ENCODE measurements at places on chromosomes 13 and 19.

- DNase-seq: no peak
These were observed 6.8 kb upstream of the UBE2L5 start for GRCh38 chr13:30415430-30416030.

DNA sequence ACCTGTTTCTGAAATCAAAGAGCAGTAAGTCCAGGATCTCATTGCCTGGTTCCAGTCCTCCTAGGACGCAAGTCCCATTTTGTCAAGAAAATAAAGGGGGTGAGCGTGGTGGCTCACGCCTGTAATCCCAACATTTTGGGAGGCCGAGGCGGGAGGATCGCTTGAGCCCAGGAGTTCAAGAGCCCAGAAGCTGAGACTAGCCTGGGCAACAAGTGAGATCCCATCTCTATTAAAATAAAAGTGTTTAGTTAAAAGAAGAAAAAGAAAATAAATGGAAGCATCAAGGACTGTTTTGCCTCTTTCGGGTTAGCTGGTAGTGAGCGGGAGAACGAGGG, 344 bp upstream of the HAUS5 start:
- no peak for DNase-seq

DNA sequence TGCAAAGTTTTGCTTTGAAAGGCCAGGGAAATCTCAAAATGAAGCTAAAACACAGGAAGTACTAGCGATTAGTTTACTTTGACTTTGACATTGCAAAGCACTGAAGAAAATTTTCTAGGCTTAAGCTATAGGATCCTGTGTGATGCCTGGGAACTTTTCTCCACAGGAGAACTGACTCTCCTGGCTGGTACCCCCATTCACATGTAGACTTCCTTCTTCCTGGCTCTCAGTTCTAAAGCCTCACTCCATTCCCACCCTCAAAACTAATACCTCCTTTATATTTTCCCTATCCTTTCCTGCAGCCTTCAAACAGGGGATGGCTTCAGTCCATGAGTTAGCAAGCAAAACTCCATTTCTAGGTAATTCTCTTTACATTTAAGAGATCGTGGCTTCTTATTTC, 189.5 kb downstream of the SLITRK1 start:
- no peak for DNase-seq

DNA sequence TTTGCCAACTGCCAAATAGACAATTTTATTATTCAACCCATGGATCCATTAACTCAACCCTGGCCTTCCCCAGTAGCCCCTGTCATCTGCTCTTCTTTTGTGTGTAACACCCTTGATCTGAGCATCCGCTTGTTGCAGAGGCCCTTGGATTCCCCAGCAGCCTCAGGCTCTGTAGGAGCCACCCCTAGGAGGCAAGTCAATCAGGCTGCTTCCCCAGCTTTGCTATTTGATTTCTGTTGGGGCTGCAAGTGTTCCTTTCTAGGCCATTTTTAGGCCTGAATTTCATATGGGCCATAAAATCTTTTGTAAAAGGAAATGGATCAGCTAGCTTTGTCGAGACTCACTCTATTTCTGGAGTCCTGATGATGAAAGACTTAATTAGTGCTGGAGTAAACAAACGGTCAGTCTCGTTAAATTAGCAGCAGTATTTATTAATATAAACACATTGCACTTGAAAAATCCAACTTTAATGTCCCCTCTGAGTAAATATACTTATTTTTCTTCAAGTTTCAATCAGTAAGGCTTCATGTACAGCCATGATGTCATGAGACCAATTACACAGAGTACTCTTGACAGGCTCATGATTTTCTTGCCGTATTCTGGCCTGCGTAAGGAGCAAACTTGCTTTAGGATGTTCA, 105.3 kb downstream of the RGCC start:
- DNase-seq: no peak

GRCh38 chr19:4687396-4687795, 17.3 kb upstream of the MYDGF start:
- no peak for DNase-seq

- DNase-seq: no peak
These were observed 57.9 kb upstream of the C1QTNF9 start for GRCh38 chr13:24251525-24251924.

- no peak for DNase-seq
These were observed 21.1 kb downstream of the PIAS4 start for GRCh38 chr19:4028334-4029246.

GRCh38 chr19:38742906-38743305, 1.4 kb downstream of the CAPN12 start:
- no peak for DNase-seq

DNA sequence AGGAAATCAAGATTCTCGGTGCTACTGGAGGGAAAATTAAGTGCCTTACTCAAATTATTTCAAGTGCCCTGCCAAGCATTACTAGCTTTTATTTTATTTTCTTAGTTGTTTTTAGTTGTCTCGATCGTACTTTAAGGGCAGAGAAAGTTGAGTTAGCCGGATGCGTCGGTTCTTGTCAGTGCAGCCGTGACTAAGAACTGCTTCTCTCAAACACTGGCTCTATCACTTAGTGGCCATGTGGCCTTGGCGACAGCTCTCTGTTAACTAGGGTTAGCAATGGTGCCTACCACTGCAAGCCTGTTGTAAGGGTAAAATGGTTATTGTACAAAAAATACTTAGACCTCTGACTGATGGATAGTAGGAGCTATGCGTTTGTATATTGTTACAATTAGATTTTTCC, 227.8 kb downstream of the KATNAL1 start:
- no peak for DNase-seq

DNA sequence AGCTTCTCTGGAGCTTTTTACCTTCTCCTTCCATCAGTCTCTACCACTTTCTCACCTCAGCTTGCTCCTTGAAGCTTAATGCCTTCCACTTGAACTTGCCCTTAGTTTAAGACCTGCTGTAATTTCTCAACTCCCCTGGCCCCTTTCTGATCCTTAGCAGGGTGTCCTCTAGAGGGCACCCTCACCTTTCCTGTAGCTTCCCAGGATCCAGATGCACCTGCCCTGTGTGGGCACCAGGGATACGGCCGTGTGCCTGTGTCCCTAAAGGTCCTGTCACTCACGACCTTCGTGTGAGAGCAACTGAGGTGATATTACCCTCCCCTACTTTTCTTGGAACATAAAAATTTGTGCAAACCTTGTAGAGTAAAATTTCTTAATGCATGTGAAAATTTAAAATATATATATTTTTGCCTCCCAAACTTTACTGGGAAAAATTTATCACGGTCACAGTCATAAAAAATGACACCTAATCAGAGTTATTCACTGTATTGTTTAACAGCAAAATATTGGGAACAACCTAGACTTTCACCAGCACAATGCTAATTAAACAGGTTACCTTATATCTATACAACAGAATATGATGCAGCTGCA, 46.4 kb downstream of the PSG3 start:
- DNase-seq: peak; percentile 42

GRCh38 chr19:51808333-51808986, 13.5 kb downstream of the FPR3 start:
- DNase-seq: peak; percentile 7

DNA sequence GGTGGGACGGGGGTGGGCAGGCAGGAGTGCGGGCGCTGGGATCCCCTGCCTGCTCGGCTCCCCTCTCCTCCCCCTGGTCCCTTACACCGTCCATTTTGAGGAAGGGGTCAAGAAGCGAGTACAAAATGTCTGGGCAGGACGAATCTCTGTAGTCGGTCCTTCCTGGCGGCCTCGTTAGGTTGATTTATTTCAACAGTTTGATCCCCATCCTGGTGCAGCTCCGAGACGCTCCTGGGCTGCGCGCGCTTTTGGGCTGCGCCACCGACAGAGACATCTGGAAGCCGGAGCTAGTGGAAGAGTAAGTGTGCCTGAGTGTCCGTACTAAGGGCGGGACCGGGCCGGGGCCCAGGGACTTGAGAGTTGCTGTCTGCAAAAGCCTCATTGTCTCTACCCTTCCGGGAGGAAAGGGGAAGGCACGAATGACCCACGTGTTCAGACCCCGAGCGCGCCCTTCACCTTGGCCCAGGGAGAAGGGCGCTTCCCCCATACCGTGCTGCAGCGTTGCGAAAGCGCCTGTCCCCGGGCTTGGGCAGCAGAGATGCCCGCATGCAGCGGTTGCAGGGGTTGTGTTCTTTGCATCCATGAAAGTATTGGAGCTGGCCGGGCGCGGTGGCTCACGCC, 1.8 kb downstream of the ZNF114 start:
- peak; percentile 41 for DNase-seq

DNA sequence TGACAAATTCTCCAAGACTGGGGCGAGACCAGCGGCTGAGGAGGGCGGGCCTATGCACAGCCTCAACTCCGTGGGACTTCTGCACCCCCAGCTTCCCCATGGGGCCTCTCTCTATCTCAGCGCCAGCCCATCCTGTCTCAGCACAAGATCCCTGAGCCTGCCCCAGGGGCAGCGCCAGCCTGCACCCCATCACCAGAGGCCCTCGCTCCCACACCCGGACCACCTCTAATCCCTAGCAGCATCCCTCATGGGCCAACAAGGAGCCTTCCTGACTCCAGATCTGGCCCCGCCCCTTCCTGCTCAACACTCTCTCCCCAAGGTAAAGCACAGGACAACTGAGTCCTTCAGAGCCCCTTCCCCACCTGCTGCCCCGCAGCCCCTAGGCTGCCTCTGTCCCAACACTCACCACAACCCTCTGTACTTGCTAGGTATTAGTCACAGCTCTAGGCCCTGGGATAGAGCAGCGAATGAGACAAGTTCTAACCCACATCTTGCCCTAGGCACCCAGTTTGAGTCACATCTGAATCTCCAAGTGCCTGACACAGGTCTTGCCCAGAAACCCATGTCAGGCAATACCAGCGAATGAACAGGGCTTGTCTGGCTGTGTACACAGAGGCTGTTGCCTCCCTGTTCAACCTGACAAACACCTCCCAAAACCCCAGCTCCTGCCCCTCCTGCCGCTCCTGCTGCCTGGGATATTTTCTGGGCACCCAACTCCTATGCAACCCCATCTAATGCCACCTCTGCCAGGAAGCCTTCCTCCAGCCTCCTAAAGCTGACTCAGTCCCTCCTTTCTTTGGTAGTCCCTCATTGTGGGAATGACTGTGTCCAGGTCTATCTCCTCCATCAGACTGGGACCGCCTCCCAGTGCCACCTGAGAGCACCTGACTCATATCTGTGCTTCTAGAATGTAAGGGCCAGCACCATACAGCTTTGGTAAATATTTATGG, 18.6 kb downstream of the GRIK5 start:
- no peak for DNase-seq

- no peak for DNase-seq
These were observed 53.2 kb downstream of the RB1 start for GRCh38 chr13:48356750-48357149.

GRCh38 chr13:72694314-72694713, 33.1 kb downstream of the MZT1 start:
- no peak for DNase-seq

- DNase-seq: peak; percentile 32
These were observed 127.8 kb upstream of the SPATA13 start for GRCh38 chr13:24032674-24033073.

GRCh38 chr19:3184847-3185460, 776 bp upstream of the NCLN start:
- peak; percentile 59 for DNase-seq

GRCh38 chr13:34863360-34864135, 78.5 kb upstream of the NBEA start:
- DNase-seq: peak; percentile 7
